ENCODE measurements at places on chromosomes 6 and 20.
A peak's percentile ranks its signal among the peaks of the same experiment; 100 is the strongest.

- DNase-seq, result no peak
These were observed 151.0 kb downstream of the SCML4 start for GRCh38 chr6:107673076-107673494.

DNA sequence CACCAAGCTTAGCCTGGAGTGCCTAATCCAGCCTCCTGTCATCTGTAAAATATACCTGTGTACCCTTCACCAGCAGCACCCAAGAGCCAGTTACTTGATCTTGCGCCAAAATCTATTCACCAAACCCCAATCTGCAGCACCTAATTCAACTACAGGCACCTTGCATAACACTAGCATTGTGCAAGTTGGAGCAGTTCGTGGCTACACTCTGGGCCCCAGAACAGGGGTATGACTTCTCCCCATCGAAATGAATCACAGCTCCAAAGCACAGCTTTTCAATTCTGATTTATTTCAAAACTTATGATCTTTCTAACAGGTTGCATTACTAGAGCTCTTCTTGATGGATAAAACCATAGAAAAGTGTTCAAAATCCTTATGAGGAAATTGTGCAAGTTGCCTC is 100.4 kb upstream of the TCF21 start:
- no peak for DNase-seq

GRCh38 chr6:154682633-154683125 is 50.5 kb upstream of the SCAF8 start:
- DNase-seq, result no peak

- DNase-seq, result no peak
These were observed 28.9 kb downstream of the PREP start for GRCh38 chr6:105374010-105374420.

GRCh38 chr6:29941016-29941415 is 1.3 kb upstream of the HLA-A start:
- no peak for DNase-seq

DNA sequence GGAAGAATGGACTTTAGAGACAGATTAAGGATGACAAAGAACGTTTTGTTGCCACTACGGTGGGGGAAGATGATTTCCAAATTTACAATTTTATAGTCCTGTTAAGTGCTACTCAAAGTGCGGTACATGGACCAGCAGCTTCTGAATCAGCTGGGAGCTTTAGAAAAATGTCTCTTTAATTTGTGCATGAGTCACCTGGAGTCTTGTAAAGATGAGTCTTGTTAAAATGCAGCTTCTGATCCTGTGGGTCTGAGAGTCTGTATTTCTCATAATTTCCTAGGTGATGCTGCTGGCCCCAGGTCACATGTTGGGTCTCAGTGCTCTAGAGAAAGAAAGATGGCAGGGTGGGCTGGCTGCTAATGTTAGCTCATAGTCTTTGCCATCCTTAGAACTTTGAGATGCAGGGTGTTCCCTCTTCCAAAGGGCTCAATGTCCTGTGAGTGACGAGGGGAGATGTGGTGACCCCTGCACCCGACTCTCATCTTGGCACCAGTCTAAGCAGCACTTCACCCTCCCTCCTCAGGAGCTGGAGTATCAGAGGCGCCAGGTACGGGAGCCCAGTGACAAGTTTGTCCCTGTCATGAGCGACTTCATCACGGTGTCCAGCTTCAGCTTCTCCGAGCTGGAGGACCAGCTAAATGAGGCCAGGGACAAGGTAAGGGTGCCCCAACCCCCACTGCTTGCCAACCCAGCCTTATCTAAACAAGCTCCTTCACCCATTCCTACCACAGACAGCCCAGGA is 34.5 kb downstream of the MOCS1 start:
- DNase-seq, result no peak

- DNase-seq, result peak; percentile 29
These were observed 49.4 kb upstream of the ARMC2 start for GRCh38 chr6:108798670-108799353.

DNA sequence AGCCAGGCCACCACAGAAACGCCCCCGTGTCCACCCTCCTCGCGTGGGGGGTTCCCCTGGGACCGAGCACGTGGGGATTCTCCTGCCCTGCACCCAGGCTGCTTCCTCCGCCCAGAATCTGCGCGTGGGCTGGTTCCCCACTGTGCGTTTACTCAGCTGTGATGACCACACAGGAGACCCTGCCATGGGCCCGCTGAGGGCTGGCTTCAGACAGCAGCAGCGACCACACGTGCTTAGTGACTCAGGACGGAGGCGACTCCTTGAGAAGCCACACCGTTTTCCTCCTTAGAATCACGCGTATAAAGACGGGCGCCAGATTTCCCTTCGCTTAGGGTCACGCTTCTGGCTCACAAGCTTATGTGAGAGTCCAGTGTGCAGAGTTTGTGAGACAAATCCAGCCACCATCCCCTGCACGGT is 63.9 kb upstream of the PDE10A start:
- DNase-seq, result no peak

GRCh38 chr6:51108563-51109234 is 290.0 kb downstream of the TFAP2B start:
- DNase-seq, result no peak

- DNase-seq, result no peak
These were observed 23.1 kb upstream of the NEDD9 start for GRCh38 chr6:11255610-11256009.

DNA sequence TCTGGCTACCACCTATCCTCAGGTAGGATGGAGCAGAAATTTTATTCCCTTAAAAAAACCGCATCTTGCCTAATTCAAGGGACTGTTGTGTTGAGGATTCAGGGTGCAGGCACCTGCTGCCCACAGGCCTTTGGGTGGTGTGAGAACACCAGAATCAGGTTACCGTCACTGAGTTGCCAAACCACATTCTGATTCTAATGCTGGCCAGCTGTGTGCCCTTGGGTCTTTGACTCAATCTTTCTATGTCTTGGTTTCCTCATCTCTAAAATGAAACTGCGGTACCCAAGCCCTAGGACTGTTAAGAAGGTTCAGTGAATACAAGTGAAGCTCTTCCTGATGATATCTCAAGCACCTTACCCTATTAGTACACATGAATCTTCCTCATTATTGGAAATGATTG is 827.3 kb downstream of the DHX35 start:
- DNase-seq, result no peak

GRCh38 chr20:6579417-6579816 is 188.1 kb upstream of the BMP2 start:
- DNase-seq, result no peak

DNA sequence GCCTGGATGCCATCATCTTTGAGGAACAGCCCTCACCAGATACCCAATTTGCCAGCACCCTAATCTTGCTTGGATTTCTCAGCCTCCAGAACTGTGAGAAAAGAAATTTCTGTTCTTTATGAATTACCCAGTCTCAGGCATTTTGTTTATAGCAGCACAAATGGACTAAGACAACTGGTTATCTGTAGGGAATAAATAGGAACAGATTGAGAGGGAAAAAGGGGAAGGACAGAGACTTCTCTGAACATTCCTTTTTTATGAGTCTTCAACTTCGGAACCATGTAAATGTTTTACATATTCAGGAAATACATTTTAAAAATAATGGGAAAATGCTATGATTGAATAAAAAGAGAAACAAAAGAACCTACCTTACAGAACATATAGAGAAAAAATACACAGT is 20.9 kb downstream of the KCTD20 start:
- no peak for DNase-seq

DNA sequence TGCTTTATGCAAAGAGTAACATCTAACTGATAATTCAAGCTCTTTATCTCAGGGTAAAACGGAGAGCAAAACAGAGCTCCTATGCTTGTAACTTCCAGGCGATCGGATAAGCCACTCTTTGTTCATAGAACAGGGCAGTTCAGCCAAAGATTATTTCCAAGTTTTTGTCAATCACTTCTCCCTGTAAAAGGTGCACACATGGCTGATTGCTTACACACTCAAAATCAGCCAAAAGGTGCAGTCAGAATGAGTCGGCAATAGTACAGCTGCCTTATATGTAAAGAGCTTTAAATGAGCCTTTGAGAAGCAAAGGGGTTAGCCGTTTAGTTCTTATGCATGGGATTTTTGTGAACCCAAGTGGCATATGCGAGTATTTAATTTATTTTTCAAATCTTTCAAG is 449.6 kb upstream of the POU3F2 start:
- no peak for DNase-seq
